ENCODE measurements at places on chromosomes 11 and 22. TPM values are rescaled to one million over a fixed set of nuclear protein-coding genes. Genes with fewer than 3 reads are reported as not detected.

GRCh38 chr11:92461447-92461846 is 236.8 kb downstream of the FAT3 start:
- DNase-seq: no peak

GRCh38 chr22:24162436-24162835 is 18.9 kb upstream of the SUSD2 start:
- no peak for DNase-seq

DBX1 gene
- not detected for total RNA-seq

DNA sequence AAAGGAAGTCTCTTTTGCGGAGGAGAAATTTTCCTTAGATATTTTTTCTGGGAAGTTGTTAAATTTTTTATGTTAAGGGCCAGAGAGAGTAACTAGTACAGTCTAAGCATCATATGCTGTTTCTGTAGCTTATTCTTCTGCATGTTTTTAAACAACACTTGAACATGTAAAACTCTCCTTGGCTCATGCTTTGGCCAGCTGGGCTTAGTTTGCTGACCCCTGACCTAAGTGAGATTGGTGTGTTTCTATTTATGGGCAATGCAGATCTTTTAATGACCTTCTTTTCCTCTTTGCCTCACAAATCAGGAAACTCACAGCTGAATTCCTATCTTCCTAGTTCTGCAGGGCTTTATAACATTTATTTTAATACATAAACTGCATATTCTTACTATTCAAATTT is 942.5 kb downstream of the OPCML start:
- DNase-seq: no peak

DNA sequence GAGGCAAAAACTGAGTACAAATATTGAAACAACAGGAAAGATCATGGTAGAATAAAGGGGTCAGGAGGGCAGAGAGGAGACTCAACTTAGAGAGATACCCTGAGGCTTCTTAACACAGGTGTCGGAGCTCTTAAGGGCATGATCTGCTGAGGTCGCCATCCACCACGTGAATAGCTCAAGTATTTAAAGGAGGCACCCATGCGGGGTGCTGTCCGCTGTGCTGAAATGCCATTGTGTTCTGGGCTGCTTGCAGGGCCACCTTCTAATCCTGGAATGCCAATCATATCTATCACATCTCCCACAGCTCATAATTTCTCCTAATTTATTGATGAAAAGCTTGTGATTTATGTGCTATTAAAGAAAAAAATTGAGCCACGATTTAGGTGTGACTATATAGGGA is 90.2 kb downstream of the SEZ6L start:
- DNase-seq: peak; percentile 89

DNA sequence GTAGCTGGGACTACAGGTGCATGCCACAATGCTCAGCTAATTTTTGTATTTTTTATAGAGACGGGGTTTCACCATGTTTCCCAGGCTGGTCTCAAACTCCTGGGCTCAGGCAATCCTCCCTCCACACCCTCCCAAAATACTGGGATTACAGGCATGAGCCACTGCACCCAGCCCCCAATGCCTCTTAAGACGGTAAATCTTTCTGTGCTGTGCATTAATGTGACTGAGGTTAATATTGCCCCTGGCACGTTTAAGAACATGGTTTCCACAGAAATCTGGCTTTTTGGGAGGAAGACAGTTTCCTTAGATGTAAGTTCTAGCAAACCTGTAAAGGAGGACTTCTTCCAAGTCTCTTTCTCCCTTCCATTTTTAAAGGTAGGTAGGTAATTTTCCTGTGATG is 6.1 kb upstream of the HORMAD2 start:
- DNase-seq: no peak

DNA sequence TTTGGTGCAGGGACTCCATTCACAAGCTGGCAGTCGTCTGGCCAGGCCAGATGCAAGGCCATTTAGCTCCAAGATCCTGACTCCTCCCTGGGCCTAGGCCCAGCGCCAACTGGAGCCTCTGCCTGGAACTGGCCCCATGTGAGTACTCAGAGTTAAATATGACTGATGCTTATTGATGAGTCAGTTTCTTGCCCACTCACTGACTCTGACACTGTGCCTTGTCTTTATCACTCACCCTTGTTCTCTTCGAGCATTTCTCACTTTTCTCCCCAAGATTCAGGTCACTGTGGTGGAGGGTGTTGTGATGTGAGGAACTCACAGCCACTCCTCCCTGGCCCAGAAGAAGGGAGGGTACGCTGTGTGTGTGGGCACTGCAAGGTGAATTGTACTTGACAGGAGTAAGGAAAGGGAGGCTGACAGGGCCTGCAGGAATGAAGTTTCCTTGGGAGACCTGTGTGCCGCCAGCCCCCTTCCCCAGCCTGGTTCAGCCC is 23.2 kb upstream of the ST3GAL4 start:
- no peak for DNase-seq

RAB30 gene
- 4.5 TPM for total RNA-seq

GRCh38 chr11:45906096-45906682 is 882 bp downstream of the FREY1 start:
- no peak for DNase-seq

All from GM23338 (cell line).